ENCODE measurements at places on chromosomes 2 and 18.

GRCh38 chr2:226117510-226118065 is 682.0 kb downstream of the IRS1 start:
- DNase-seq, result no peak

DNA sequence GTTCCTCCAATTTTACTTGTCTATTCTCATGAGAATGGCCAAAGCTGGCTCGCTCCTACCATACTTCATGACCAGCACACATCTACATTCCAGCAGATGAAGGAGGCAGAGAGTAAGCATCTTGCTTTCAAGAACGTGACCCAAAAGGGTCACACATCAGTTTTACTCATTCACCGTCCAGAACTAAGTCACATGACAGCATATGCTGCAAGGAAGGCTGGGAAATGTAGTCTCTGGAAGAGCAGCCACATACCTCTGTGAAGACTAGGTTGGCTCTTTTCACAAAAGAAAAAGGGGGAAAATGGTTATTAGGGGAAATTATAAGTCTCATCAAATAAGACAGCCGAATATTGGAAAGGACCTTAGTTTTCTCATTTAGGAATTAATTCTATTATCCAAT is 835.3 kb downstream of the EPHA4 start:
- no peak for DNase-seq

- no peak for DNase-seq
Observed at GRCh38 chr18:10143596-10143995, 229.8 kb downstream of the VAPA start.

- DNase-seq, result no peak
Observed at GRCh38 chr18:8951491-8951890, 151.0 kb upstream of the NDUFV2 start.

- DNase-seq, result no peak
Observed at GRCh38 chr18:69658103-69658502, 257.4 kb downstream of the DOK6 start.

- no peak for DNase-seq
Observed at GRCh38 chr2:240791821-240792628, 28.0 kb downstream of the KIF1A start.

DNA sequence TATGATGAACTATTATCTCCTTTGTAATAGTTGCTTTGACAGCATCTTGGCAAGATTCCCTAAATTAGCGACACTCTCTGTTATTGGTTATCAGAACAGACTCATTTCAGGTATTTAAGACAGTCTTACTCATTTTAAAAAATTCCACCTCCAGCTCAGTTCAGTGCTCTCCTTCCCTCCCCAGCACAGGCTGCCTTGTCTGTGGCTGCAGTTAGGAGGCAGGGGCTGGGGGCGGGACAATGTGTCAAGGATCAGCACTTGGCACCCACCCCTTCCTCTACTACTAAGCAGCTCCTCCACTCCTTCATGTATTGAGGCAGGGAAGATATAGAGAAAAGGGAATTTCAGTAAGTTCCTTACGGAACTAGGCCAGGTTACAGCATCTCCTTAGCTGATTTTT is 85.0 kb downstream of the VSNL1 start:
- no peak for DNase-seq

DNA sequence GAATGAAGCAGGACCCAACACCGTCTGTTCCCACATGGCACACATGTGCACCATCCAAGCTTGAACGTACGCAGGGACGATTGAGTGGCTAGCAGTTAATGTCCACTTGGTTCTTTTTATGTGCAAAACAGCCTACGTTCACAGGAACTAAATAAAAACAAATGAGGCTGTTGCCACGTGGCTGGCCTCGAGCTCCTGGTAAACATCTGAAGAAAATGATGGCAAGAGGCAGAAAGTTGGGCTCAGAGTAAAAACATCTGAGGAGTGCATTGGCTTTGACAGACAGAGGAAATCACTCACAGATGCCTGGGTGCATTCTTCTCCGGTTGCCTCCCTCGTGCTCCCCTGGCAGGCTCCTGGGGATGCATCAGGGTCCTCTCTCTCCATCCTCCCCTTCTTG is 177.9 kb downstream of the NRP2 start:
- no peak for DNase-seq

GRCh38 chr18:76892832-76893231 is 70.5 kb downstream of the ZNF236 start:
- DNase-seq, result no peak

DNA sequence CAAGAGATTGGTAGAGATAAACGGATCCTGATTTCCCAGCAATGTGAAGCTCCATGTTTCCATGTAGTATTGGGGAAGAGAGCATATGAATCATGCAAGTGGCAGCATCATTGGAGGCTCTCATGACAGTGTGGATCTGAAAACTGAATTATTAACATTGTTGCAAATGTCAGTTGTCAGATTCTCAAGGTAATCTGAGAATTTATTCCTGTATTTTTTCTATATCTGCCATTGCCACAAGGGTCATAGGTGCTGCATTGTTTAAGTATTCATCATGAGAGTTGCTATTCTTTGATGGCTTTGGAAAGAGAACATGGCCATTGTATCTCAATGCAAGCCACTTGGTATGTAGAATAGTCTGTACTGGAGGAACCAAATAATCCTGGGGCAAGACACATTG is 1217.0 kb upstream of the ZEB2 start:
- DNase-seq, result no peak

Data from MV-4-11 (cell line).